ENCODE measurements at places on chromosomes 6 and 20.

- no peak for DNase-seq
Measured at GRCh38 chr6:36955671-36956445, 1.3 kb downstream of the PI16 start.

DNA sequence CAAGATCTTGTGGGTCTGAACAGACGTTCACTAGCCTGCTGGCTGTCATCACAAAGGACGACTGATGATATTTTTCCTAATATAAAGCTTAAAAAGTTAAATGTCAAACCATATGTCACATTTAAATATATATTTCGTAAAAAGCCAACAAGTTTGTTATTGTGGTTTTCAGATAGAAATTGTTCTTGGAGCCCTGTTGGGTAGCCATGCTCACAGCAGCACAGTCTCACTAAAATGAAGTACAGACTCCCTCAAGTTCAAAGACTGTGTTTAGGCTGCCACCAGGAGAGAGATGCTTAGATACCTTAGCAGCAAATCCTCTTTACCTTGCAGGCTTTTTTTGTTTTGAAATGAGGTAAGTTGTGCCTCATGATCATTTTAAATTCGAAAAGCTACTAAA is 17.8 kb downstream of the EEF1E1 start:
- no peak for DNase-seq

GRCh38 chr20:6886065-6886729 is 118.7 kb downstream of the BMP2 start:
- DNase-seq = no peak

DNA sequence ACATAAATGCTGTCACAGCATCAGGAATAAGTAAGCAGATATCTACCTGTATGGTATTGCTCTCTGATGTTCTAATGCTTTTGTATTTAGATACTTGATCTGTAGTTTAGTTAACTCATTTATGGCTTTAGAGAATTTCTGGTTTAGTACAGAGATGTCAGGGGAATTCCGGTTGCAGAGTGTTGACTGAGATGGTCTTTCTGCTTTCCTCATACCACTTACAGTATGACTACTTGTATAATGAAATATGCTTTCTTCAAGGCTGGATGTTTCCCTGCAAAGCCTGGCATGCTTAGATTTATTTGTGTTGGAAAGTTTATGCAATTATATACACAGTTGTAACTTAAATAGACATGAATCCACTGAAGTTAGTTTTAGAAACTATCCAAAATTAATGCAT is 278.4 kb downstream of the CDH26 start:
- DNase-seq = no peak

DNA sequence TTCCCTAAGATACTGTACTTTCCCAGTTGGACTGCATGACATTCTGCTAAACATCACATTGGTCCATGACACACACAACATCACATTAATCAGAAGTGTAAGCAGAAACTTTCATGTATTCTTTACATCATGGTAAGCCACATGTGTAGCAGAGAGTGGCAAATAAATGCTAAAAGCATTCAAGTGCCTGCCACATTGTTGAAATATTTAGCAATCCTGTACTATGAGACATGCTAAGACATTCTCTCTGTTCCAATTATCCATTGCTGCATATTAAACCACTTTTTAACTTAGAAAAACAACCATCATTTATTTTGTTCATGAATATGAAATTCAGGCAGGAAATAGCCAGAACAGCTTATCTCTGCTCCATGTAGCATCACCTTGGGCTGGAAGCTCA is 207.7 kb upstream of the GJE1 start:
- DNase-seq = no peak

DNA sequence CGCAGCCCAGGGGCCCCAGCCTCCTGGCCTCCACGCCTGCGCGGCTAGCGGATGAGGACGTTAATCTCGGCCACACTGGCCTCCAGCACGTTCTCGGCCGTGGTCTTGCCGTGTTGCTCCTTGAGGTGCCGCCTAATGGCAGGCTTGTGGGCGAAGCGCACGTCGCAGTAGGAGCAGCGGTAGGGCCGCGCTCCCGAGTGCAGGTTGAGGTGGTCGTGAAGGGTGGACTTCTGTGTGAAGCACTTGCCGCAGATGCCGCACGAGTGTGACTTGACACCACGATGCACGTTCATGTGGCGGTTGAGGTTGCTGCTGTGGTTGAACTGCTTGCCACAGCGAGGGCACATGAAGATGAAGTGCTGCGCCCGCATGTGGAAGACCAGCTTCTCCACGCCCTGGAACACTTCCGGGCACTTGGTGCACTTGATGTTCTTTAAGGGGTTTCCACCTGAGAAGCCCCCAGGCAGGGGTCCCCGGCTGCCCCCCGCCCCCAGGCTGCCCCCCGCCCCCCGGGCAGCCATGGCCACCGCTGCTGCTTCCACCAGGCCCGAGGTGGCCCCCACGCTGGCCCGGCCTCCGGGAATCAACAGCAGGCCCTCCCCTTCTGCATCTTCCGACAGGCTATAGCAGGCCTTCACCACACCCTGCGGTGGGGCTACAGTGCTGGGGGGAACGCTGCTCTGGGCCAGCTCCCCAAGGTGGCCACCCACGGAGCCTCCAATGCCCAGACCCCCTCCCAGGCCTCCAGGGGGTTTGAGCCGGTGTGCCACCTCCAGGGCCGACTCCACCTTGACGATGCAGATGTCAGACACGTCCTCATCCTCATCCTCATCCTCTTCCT is 1.8 kb downstream of the ZBTB12 start:
- no peak for DNase-seq

DNA sequence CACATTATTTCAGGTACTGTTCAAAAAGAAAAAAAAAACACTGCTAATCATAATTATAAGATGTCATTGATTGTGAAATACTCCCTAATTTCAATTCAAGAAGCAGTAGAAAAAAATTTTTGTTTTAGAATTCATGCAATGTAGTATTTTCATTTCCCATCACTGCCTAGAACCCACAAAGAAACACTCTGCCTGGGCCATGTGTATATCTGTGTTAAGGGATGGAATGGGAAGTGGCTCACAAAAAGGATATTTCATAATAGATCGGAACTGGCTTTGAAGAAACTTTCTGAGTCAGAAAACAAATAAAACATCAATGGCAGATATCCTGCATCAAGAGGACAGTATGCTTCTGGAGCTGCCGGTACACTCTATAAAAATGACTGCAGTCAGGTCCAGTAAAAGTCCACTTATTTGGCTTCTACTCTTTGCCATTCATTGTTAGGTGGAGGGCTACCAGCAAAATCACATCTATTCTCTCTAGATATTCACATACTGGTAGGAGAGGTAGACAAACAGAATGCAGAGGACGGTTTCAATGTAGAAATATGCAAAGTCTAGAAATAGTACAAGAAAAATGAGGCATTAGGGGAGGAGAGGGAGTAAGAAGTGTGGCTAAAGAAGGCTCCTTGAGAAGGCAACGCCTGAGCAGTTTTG is 135.0 kb upstream of the TNFAIP3 start:
- no peak for DNase-seq

DNA sequence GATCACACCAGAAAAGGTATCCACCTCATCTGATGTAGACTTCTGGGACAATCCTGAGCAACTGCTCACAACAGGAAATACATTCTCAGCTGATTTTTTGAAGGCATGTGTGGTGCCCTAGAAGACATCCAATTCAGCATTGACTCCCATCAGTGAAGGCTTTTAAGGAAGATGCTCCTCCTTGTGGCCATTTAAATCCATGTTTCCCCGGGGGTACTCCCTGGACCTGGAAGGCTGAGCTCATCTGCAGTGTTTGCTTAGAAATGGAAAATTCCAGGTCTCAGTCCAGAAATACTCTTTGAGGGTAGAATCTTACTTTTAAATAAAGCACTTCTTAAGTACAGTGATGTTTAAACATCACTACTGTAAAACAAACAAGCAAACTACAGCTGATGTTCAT is 195.5 kb upstream of the PDE10A start:
- no peak for DNase-seq

DNA sequence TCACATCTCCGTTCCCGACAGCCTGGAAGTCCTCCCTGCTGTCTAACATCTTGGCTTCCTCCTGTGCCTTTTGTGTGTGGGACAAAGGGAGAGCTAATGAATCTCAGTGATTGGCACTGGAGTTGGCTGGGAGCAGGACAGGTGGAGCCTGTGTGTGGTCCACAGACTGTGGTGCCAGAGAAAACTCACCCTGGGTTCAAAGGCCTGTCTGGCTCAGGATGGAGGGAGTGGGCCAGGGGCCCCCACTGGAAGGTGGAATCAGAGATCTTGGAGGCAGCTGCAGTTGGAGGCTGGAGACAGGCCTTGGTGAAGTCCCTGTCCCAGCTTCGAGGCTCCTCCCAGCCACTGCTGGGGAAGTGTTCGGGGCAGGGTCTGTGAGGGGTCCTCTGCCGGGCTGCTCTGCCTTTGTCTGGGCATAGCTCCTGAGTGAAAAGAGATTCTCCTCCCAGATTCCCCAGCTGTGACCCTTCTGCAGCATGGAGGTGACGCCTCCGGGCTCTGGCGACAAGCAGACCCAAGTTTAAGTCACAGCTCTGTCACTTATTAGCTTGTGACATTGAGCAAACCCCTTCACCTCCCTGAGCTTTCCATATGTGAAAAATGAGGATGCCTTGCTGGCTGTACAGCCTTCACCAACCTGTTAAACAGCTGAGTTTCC is 13.9 kb upstream of the ITPR3 start:
- no peak for DNase-seq

GRCh38 chr6:27547157-27548075 is 74.5 kb upstream of the ZNF184 start:
- DNase-seq = no peak

GRCh38 chr6:12602342-12602741 is 114.2 kb upstream of the PHACTR1 start:
- no peak for DNase-seq

DNA sequence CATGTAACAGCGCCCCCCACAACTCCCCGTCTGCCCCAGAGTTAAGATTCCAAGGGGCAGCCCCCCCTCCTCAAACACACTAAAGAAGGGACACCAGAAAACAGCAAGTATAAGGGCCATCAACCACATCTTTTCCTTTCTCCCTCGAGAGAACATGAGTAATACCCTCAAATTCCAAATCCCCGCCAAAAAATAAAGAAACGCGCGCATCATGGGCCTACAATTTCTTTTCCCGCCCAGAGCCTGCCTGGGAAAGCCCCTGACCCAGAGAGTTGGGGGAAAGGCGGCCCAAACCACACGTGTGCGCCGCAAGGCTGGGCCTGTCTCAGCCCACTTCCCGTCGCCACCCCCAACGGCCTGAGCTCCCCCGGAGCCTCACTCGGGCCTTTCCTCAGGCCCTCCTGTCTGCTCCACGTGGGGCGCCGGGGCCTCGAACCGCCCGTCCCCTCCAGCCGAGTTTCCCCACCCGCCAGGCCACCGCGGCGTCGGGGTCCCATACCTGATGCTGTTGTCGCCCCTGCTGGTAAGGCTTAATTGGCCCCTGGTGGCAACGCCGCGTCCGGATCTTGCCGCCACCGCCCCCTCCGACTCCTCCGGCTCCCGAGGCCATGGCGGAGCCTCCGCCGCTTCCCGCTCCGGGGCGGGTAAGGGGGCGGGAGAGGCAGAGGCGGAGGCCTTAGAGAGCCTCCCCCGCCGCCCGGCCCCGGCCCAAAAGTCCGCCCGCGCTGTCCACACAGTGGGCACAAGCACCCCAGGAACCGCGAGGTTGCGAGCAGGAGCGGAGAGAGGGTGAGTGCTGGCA is 746 bp downstream of the NUP153 start:
- DNase-seq = no peak

GRCh38 chr6:10633216-10633615 is 61.2 kb downstream of the C6orf52 start:
- DNase-seq = no peak

DNA sequence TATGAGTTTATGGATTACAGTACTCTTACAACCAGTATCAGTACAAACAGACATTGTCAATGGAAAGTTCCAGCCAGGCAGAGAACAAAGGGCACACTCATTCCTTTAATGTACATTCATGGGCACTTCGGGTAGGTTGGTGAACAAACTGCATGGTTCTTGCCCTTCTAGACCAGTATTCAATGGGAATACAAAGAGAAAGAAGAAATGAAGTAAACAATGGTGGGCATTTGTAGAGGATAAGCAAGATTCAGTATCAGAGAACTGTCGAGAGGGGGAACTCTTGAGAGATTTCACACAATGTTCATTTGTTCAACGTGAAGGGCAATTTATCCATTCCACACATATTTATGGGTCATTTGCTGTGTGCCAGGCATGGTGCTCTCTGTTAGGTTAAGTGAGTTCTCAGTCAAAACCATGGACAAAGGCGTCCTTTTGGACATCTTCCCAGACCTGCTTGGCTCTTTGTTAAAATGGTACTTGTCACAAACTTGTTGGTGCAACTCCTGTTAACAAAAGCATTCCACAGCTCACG is 714.8 kb downstream of the DHX35 start:
- no peak for DNase-seq

GRCh38 chr20:21609221-21609620 is 95.4 kb upstream of the NKX2-2 start:
- DNase-seq = no peak

DNA sequence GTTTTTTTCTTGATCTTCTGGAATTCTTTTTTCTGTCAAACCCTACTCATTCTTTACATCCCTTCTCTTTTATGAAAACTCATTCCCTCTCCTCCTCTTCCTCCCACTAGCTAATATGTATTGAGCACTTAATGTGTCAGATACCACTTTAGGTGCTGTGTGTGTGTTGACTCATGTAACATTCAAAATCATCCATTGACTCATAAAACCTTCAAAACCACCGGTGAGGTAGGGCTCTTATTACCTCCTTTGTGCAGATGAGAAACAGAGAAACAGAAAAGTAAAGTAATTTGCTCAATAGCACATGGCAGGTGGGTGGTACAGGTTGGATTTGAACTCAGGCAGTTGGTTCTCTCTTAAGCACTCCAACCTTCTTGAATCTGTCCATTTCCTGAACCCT is 136.3 kb upstream of the NEDD9 start:
- no peak for DNase-seq

- no peak for DNase-seq
Measured at GRCh38 chr6:52210227-52210626, 24.1 kb downstream of the IL17A start.

GRCh38 chr6:52227495-52227894 is 16.8 kb downstream of the IL17F start:
- no peak for DNase-seq

DNA sequence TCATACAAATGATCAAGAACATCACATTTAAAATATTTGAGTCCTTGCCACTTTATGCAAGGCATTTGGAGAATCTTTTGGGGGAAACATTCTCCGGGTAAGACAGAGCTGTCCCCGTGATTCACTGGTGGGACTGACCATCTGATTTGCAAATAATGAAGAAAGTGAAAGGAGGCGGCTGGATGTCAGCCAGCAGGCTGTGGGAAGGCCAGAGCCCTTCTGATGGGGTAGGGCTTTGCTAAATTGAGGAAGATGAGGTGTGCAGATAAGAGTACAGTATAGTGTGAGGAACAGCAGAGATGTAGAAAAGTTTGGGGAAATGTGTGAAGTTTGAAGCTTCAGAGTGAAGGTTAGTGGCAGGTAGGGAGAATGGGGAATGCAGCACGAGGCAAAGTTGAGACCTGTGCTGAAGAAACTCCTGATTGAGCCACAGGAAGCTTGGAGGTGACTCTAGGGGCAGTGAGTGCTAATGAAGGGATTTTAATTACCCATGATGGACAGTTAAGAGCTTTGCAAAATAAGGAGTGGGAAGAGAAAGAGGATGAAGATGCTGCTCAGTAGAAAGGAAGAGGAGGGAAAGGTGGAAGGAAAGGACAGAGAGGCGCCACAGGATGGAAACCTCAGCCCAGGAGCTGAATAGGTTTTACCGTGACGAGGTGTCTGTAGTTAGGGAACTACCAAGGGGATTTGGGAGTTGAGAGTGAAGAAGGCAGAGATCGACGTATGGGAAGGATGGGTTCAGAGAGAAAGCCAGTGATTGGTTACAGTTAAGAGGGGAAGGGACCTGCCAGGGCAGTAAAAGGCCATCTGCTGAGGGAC is 68.7 kb downstream of the SNX9 start:
- no peak for DNase-seq

GRCh38 chr6:83872386-83873118 is 13.1 kb downstream of the CYB5R4 start:
- no peak for DNase-seq
